ENCODE measurements at places on chromosomes 11 and 22.

DNA sequence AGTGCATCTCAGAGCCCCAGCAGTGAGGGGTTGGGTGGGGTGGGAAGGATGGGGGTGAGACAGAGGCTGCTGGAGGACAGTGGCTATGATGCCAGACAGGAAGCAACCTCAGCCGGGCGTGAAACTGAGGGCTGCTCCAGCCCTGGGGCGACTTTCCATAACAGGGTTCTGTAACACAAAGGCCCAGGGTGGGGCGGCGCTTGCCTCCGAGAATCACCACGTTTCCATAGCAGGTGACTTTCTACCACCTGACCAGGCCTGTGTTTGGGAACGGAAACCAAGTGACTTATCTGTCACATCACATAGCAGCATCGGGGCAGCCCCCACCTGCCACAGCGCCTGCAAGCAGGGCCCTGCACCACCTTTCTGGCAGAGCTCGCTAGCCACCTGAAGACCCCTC, 85.8 kb downstream of the TRMU start:
- no peak for DNase-seq

- DNase-seq: no peak
Observed at GRCh38 chr11:30568931-30569330, 17.2 kb downstream of the MPPED2 start.

GRCh38 chr22:46025973-46026898, 49.3 kb upstream of the WNT7B start:
- no peak for DNase-seq

DNA sequence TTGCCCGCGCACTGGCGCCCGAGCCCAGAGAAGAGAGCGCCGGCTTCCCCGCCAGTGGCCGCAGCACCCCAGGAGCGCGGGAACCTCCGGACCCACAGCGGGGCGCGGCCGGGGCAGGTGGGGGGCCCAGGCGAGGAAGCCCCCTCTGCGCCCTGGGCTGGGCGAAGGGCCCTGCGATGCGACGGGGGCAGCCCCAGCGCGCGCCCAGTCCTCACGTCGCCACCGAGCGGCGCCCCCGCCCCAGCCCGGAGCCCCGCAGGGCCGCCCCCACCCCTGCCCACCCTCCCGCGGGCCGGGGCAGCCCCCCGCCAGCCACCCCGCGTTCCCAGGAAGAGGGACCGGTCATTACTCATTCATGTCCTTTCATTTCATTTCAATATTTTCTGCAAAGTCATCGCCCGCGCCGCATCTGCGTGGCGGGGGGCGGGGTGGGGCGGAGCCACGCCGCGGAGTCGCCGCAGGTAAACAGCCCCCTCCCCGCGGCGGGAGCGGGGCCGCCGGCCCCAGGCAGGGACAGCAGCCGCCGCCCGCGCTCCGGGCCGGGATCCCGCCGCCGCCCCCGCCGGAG, 673 bp upstream of the PANX2 start:
- DNase-seq: no peak

Measured in iPS DF 19.7 (cell line).